ENCODE measurements at places on chromosomes 7 and 10.

DNA sequence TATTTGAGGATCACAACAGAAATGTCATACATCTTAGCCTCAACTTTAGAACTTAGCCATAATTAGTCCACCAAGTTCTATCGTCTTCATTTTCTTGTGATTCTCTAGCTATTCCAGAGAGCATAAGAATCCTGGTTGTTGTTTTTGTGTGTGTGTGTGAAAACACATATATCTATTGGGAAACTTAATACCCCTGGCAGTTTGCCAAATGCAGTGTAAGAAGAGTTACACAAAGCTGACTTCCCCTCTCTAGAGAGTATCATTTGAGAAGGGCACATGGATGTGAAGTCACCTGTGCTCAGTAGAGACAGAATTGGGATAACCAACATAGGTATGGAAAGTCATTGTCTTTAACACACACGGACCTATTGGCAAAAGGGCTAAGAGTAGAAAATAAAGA, 19.3 kb downstream of the FOXI2 start:
- no peak for DNase-seq

- peak; percentile 94 for DNase-seq
Observed at GRCh38 chr10:35379226-35380137, 43.2 kb downstream of the CCNY start.

DNA sequence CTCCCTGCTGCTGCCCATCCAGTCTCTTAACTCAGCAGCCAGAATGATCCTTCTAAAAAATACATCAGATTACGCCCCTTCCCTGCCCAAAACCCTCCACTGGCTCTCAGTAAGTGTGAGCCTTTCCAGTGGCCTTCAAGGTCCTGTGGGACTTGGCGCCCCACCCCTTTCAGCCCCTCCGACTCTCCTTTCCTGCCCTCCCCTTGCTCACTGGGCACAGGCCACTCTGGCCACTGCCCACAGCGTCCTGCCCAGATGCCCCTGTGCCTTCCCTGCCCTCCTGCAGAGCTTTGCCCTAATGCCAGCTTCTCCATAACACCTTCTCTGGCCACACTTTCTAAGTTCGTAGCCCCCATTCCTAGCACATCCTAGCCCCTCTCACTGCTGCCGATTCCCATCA, 13.8 kb downstream of the GSDME start:
- DNase-seq: no peak

DNA sequence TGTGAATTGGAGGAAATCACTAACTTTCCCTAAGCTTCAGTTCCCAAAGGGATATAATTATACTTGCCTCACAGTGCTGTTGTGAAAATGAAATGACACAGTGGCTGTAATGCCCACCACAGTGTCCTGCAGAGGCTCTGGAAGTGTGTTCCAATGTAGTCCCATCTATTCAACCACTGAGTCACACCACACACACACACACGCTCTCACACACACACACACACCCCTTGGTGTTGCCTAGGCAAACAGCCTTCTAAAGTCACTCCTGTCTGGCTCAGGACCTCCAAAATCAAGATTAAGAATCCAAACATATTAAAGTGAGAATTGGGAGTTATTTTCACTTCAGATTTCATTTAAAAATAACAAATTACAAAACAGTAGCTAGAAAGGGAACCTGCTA, 73.3 kb downstream of the NRCAM start:
- no peak for DNase-seq

- no peak for DNase-seq
Observed at GRCh38 chr7:28140979-28141378, 39.6 kb downstream of the JAZF1 start.

GRCh38 chr7:12635830-12636229, 51.6 kb upstream of the ARL4A start:
- no peak for DNase-seq

DNA sequence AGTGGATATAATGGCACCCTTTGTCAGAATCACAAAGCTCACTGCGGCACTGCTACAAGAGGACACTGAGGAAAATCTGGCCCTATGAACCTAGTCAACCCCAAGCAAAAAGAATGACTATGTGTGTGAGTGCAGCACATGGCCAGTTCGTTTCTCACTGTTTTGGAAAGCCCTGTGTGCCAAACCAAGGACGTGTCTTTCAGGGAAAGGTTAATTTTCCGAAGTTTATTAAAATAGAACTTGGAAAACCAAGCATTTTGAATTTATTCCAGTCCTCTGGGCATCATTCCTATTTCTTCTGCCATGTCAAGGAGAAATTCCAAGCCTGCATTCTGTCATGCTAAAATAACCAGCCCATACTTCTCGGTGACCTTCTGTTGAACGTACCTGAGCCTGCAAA, 471.8 kb downstream of the PLXDC2 start:
- no peak for DNase-seq

DNA sequence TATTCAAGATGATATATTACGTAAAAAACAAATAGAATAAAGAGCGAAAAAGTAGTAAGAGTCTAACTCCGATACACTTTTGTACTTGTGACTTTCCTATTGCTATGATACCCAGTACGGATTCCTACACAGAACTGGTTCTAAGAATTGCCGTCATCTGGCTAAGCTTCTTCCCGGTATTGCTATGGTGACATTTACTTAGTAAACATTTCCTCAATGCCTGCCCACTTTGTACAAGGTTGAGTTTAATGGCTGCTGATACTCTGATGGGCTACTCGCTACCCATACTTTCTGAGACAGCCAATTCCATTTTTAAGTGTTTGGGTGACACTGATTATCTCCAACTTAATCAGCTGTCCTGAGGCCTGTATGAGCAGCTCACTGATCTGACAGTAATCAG, 55.6 kb downstream of the OSBPL3 start:
- no peak for DNase-seq

GRCh38 chr10:6498771-6499170, 81.3 kb downstream of the PRKCQ start:
- DNase-seq: no peak

GRCh38 chr10:78455811-78456210, 422.1 kb downstream of the RPS24 start:
- DNase-seq: no peak

DNA sequence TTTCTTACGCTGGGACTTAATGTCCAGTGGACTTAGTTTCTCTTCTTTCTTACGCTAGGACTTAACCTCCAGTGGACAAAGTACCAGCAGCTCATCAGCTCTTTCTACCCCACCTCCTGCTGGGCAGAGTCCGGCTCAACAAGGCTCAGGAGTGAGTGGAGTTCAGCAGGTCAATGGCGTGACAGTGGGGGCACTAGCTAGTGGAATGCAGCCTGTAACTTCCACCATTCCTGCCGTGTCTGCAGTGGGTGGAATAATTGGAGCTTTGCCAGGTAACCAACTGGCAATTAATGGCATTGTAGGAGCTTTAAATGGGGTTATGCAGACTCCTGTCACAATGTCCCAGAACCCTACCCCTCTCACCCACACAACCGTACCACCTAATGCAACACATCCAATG, 199.7 kb downstream of the MLLT10 start:
- DNase-seq: peak; percentile 14

DNA sequence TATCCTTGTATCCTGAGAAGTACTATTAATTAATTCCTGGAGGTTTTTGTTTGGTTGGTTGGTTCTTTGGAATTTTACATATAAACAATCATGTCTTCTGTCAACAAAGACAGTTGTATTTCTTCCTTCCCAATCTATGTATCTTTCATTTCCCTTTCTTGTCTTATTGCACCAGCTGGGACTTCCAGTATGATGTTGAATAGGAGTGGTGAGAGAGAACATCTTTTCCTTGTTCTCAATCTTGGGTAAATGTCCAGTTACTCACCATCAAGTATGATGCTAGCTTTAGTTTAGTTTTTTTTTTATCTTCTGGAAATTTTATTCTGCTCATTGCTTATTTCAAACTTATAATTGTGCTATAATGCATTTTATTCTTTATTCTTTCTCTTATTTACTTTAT, 7.4 kb upstream of the PAX4 start:
- DNase-seq: no peak

DNA sequence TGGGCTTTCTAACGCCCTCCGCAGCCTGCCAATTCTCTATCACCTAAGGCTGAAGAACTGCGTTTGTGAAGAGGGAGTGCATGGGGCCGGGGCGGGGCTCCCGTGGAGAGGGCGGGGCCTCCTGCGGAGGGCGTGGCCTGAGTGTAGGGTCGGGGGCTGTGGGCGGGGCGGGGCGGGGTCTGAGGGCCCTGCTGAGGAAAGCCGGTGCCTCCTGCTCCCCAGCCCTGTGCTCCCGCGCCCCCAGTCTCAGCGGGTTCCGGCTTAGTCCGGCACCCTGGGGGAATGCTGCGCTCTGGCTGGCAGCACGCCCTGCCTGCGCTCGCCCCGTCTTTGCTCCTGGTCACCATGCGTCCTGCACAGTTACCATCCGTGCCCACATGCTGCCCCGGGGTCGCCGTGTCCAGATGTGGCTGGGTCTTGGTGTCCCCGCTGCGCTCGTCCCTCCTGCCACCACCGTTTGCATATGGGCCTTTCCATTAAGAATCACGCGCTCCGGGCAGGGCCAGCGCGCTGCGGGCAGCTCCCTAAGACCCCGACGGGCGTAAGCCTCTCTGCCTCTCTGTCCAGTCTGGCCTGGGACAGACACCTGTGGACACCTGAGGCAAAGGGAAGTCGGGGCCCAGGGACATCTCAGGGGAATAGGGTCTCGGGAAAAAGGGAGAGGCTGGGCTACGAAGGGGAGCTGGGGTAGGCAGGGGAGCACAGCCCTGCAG, 144.0 kb upstream of the RET start:
- DNase-seq: no peak

DNA sequence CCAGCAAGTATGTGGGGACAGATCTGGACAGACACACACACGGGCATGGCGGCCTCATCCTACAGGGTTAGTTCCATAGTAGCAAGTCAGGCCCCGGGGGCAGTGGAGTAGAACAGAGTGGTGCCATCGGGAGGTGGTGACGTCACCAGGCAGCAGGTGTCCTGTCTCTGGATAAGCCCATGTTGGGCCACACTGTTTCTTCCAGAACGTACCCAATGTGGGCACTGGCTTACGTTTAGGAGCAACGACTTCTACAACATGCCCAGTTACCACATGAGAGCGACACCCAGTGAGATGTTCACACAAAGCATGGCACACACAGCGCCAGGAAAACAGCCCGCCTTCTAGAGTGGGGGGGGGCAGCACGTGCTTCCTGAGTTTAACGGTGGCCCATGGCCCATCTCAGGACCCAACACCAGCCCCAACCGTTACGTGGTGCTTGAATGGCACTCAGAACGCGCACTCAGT, 67.8 kb downstream of the CTBP2 start:
- no peak for DNase-seq

DNA sequence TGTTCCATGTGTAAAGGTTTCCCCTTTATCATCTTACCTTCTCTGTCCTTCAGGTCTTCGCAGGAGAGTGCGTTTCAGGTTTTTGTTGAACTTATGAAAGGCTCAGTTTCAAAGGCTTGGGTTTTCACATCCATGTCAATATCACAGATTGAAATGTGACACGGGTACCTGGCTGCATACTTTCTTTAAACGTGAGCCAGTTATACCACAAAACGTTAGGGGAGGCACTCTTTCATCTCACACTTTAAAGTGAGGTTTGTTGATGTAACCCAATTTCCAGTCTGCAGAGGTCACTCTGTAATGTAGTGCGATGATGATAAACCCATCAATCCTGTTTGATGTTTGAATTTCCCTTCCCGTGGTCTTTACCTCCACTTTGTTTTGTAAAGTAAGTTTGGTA, 506.9 kb downstream of the SUGCT start:
- no peak for DNase-seq

DNA sequence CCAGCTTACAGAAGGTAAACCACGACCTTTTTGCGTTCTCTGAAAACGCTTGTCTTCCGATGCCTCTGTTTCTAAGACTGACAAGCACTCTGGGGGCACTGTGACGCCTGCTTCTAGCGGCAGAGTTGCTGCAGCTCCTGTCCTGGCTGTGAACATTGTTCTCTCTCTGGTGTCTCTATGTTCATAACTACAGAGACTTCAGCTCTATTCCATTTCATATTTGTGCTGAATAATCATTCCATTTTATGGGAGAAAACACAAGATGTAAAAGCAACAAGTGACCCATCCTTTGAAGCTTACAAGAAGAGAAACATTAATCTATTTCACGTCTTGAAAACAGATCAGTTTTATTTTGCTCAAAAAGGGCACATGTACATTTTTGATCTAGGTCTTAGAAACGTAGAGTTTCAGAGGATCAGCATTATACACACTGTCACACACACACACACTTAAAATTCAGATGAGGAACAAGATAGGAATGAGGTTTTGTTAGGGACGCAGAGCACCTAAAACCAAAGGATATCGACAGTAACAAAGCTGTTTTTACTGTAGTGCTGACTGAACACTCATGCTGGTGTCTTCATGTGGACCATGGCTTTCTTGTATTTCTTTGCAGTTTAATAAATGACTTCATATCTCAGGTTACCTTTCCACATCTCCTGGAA, 3.0 kb downstream of the IKZF1 start:
- no peak for DNase-seq

DNA sequence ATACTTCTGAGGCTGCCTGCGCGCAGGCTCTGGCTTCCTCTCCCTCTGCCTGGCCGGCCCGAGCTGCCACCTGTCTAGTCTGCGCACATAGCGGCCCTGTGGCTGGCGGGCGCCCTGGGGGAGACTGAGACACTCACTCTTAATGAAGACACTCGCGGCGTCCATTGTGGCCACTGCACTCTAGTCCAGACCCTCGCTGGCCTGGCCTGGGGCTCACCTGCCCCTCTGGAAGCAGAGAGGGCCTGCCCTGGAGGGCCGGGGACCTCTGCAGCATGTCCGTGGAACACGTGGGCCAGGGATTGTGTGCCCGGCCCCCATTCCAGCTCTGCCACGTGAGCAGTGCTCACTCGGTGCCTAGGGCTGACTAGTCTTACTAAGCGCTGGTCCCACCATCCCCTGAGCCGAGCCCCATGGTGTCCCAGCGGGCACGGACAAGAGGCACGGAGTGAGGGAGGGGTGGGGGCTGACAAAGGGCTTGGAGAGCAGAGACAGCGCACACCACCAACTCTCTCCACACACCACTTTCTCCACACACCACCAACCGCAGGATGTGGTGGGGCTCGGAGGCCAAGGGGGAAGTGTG, 149.3 kb downstream of the ELFN1 start:
- DNase-seq: no peak

- DNase-seq: no peak
Observed at GRCh38 chr7:18558503-18558902, 63.0 kb downstream of the HDAC9 start.

DNA sequence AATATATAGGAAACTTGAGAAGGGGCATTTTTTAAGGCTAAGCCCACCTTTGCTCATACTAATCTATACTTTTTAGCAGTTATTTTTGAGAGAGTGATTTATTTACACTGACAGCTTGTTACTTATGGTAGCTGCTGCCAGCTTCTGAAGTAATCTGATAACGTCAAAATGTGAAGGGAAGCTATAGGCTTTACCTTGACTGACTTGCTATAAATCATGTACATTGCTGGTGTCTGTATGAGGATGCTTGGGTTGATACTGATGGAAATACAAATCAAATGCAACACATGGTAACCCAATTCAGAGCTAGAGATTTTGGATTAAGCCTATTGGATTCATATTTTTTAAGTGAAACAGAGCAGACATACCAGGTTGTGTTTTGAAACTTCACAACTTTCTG, 299.4 kb downstream of the LRMDA start:
- no peak for DNase-seq

GRCh38 chr7:127632276-127632910, 14.5 kb upstream of the PAX4 start:
- no peak for DNase-seq

GRCh38 chr7:835485-836401, 3.5 kb downstream of the SUN1 start:
- DNase-seq: no peak
